Right lobe of liver (tissue), 6 donors: ENCODE measurements at places on chromosomes 2 and 18.

GRCh38 chr2:165074884-165075283 is 119.6 kb upstream of the SLC38A11 start:
- DNase-seq = no peak

DNA sequence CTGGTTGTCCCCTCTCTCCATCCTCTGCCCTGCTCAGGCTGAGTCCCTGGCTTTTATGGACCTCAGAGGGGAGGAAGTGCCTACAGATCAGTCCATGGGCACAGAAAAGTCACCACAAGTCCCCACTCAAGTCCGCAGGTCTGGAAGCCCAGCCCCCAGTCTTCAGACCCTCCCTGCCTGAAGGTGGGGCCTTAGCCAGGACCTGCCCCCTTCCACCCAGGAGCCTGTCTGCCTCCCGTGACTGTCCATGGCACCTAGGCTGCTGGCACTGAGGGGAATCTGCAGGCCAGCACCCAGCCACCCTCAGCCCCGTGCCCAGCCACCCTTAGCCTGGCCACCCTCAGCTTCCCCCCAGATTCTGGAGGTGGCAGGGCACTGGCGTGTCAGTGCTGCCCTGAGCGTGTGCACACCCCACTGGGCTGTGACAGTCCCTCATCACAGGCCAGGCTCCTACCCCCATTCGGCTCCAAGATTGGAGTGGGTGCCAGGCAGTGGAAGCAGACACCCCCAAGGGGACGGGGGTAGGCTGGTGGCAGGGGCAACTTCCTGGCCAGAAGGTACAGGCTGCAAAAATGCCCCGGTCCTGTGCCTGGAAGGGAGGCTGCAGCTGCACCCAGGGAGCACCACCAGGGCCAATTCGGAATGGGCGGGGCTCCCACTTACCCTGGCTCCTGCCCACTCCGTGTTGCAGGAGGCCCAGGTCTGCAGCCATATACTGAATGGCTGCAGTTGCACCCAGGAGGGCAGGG is 154.7 kb upstream of the RMP24 start:
- no peak for DNase-seq

GRCh38 chr2:118846442-118846952 is 951 bp downstream of the EN1 start:
- DNase-seq = no peak

- DNase-seq = no peak
These were observed 98.0 kb downstream of the KCTD18 start for GRCh38 chr2:200411831-200412230.

- DNase-seq = no peak
These were observed 319.4 kb upstream of the KCNH7 start for GRCh38 chr2:163157891-163158496.

GRCh38 chr2:1709335-1709605 is 35.0 kb downstream of the PXDN start:
- DNase-seq = peak; percentile 27

DNA sequence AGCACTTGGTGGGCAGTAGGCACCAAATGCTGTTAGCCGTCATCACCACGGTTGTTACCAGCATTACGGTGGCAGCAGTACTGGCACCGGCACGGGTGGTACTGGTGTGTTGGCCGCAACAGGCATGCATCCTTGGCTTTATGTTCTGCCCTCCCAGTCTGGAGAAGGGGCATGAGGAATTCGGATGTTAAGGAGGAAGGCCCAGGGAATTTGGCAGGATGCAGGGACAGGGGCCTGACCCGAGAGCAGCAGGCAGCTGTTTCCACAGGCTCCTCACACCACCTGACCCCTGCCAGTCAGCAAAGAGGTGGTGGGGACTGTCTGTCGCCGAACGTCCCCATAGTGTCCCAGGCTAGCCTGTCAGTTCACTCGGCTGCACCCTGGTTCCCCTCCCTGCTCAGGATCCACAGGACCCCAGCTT is 79.0 kb downstream of the EDAR start:
- DNase-seq = no peak

- DNase-seq = no peak
These were observed 348.7 kb upstream of the GALNT5 start for GRCh38 chr2:156908825-156909224.

- DNase-seq = no peak
These were observed 65.1 kb upstream of the DAPL1 start for GRCh38 chr2:158729873-158730620.
